Suprapubic skin (tissue), 4 donors: ENCODE measurements at places on chromosomes 7 and 10. TPM values are rescaled to one million over a fixed set of nuclear protein-coding genes. Genes with fewer than 3 reads are reported as not detected.

Gene ATG9B
- 180 TPM for total RNA-seq

DNA sequence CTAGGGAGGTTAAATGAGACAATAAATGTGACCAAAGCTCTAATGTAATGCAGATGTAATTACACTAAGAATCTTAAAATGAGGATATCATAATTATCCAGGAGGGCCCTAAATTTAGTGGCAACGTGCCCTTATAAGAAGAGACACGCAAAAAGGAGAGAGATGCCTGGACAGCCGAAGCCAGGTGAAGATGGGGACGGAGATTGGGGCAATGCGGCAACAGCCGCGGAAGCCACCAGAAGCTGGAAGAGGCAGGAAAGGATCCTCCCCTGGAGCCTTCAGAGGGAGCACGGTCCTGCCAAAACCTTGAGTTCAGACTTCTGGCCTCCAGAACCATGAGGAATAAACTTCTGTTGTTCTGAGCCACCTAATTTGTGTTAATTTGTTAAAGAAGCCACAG, 25.3 kb upstream of the C10orf71 start:
- no peak for DNase-seq

DNA sequence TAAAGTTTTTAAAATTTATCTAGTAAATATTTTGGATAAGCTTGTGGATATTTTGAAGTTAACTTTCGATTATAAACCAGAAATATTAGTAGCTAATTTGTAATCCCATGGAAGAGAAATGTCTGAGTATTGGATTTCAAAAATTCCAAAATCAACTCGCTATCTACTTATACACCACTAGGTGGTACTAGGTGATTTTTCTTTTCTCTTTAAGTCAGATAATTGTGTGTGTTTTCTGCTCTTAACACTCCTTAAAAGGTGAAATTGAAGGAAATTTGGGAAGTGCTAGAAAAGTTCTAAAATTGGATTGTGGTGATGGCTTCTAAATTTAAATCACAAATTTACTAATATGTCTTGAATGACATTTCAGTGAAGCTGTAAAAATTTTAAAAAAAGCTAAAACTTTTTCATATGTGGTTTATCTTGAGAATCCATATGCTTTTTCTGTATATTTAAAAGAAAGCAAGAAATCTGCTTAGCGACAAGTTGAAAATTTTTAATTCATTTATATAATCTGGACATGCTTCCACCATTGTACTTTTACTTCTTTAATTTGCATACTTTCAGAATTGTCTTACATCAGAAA, 90.2 kb downstream of the IPMK start:
- DNase-seq: no peak

DNA sequence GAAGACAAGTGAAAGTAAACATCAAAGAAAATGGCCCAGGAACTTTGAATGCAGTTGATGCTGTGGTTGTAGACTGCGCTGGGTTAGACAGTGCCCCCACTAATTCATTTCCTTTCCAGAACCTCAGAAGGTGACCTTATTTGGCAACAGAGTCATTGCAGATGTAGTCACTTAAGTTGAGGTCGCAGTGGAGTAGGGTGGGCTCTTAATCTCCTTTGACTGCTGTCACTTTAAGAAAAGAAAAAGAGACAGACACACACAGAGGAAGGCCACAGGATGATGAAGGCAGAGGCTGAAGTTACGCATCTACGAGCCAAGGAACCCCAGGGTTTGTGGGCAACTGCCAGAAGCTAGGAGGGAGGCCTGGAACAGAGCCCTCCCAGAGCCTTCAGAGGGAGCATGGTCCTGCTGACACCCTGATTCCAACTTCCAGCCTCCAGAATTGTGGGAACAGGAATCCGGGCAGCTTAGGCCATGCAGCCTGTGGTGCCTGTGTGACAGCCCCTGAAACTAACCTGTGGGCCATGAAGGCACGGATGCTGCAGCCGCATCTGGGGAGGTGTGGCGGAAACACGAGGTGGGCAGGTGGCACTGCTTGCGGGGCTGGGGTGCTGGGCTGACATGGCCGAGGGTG, 107.6 kb downstream of the PRKAG2 start:
- no peak for DNase-seq

Gene CDHR1
- total RNA-seq: 398 TPM

GRCh38 chr10:12121673-12122072, 7.8 kb upstream of the SEC61A2 start:
- no peak for DNase-seq

Gene ALDH18A1
- 44.6 TPM for total RNA-seq

DNA sequence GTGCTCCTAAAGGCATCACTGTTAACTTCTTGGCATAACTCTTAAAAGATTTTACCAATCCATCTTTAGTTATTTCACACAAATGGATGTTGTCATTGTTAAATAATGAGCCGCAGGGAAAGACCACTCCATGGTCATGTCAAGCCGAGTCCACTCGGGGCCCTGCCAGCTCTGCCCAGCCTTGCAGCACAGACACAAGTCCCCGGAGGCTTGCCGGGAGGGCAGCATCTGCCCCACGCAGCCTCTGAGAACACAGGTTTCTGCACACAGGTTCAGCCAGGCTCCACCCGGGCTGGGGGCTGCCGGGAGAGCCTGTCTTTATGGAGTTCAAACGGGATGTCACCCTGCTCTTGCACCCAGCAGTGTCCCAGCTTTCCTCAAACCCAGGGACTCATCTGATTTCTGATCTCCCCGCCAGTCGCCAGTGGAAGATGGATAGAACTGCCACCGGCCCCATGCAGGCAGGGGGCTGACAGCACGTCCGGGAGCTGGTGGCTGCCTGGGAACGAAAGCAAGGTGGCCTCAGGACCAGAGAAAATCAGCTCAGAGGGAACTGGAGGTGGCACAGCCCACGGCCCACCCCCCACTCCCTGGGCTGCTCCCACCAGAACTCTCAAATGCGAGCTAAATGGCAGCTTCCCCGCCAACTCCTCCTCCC, 156.2 kb downstream of the TCERG1L start:
- no peak for DNase-seq

GRCh38 chr7:156816943-156817572, 75.9 kb downstream of the LMBR1 start:
- no peak for DNase-seq

Gene PCLO
- total RNA-seq: 7.4 TPM

GRCh38 chr7:78176171-78176570, 377.6 kb downstream of the PHTF2 start:
- DNase-seq: no peak

Gene CRPPA
- total RNA-seq: 1.4 TPM

Gene TRIM74
- total RNA-seq: not detected

Gene DKK1
- 18.5 TPM for total RNA-seq

Gene BICC1
- total RNA-seq: 3.7 TPM

DNA sequence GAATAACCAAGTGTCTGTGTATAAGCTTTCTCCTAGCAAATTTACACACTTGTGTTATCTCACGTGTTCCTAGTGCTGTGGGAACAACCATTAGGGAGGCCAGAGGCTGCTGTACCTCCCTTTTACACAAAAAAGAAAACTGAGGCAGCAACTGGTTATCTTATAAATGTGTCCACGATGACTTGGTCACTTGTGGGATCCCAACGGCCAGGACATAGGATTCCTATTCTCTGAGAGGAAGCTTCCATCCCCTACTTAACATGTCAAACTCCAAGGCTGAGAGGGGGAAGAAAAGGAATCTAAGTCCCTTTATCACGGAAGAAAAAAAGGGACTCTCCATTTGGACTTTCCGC, 484 bp downstream of the ZNF438 start:
- no peak for DNase-seq

GRCh38 chr10:36097696-36098095, 455.6 kb upstream of the FZD8 start:
- DNase-seq: no peak

DNA sequence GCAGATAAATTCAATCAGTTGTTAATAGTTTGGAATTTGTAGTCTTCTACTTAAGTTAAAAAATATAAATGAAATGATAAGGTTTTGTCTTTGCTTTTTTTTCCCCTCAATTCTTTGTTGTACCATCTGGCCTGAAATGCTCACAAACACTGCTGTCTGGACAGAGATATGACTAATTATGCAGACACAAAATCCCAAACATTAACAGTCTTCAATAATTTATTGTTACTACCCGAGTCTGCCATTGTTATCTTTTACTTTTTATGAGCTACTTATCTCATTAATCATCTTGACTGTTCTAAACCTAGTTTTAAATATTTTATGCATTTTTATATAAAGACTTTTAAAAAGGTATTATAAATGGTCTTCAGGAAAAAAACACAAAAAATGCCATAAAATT, 64.7 kb upstream of the THSD7A start:
- DNase-seq: no peak

Gene KCND2
- total RNA-seq: 0.16 TPM

GRCh38 chr7:55591282-55591931, 19.1 kb upstream of the VOPP1 start:
- DNase-seq: no peak

Gene GOLGA7B
- total RNA-seq: 19.4 TPM

Gene UFSP1
- total RNA-seq: 1.1 TPM

Gene LAMB1
- total RNA-seq: 84.2 TPM

Gene FFAR4
- 0.36 TPM for total RNA-seq

Gene NRP1
- total RNA-seq: 9.5 TPM

DNA sequence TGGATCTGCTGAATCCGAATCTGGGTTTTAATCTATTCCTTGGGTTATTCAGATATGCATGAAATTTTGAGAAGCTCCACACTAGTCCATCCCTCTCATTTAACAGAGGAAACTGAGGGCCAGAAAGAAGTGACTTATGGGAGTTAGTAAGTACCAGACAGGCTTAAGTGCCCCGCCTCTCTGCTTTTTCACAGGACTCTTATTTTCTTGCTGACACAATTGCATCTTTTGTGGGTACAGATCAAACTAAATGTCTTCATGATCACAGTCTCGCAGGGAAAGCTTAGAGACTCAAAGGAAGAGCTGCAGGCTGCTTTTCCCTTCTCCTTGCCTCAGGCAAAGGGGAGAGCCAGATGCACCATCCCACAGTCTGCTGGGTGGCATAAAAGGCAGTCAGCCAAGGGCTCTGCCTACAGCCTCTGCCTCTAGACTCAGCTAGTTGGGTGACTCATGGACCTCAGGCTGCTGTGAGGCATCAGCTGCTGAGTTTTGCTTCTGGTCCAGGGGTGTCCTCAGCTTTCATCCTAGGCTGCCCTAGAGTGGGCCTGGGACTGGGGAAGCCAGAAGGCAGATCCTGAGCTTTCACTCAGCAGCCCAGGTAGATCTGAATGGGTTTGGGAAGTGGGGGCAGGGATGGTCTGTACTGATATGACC, 11.6 kb downstream of the GOLGA7B start:
- no peak for DNase-seq

DNA sequence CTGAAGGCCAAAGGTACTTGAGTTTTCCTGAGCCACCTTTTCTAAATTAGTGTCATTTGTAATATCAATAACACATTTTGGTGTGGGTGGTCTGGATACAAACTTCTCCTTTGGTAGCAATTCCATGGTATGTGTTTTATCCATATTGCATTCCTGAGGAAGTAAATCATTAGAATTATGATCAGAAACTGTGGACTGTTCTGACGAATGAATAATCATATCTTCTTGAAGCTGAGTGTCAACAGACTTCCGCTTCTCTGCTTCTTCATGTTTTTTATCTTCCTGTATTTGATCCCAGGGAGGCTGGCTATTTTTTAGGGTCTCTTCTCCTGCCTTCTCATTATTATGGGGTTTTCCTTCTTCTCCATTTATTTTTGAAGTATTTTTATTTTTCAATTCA, 81.4 kb downstream of the NRBF2 start:
- DNase-seq: no peak

- no peak for DNase-seq
Measured at GRCh38 chr10:89613582-89613981, 31.5 kb downstream of the PANK1 start.

GRCh38 chr10:97278491-97278989, 13.9 kb downstream of the ARHGAP19 start:
- no peak for DNase-seq

DNA sequence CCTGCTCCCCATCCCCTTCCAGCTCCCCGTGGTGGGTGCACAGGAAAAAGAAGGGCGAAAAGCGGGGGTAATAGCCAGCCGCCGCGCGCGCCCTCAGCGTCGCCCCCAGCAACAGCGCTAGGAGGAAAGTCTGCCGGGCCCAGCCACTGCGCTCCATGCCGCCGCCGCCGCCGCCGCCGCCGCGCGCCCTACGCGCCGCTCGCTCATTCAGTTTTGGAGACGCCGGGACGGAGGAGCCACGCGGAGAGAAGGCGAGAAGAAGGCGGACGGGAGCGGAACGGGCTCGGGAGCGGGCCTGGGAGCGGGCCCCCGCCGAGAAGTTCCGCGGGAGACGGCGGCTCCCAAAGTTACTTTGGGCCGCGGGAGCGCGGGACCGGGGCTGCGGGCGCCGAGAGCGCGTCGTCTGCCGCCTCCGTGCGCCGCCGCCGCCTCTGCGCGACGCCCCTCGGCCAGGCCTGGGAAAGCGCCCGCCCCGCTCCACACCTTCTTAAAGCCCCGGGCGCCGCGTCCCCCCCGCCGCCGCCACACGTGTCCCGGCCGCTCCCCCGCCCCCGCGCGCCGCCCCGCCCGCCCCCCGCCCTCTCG, at the start of gene RELN:
Gene RELN (minus strand): TSS at position 459 of the 585 bp plus-strand sequence. CDS start 302 bp downstream, at position 157.
- DNase-seq: no peak

Gene GALNT17
- 4.7 TPM for total RNA-seq

DNA sequence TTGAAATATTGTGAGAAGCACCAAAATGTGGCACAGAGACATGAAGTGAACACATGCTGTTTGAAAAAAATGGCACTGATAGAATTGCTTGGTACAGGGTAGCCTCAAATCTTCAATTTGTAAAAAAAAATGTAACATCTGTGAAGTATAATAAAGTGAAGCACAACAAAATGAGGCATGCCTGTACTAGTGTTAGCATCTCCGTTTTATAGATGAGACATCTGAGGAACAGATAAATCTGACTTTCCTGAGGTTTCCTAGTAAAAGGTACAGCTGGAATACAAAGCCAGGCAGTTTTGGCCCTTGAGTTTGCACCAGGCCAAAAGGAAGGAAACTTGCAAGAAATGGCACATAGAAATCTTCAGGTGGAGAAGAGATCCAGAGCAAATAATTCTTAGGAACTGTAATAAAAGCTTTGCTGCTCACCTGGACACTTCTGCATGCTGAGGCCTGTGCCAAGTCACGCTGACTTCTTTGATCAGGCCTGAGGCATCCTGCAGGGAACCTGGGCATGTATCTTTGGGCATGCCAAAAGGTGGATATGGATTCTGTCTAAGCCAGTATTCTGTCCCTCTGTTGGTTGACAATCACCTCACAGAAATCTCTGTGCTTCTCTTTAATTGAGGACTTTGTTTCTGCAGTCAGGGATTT, 251.5 kb upstream of the PLPP4 start:
- no peak for DNase-seq
